ENCODE measurements at places on chromosomes 7 and 10.

DNA sequence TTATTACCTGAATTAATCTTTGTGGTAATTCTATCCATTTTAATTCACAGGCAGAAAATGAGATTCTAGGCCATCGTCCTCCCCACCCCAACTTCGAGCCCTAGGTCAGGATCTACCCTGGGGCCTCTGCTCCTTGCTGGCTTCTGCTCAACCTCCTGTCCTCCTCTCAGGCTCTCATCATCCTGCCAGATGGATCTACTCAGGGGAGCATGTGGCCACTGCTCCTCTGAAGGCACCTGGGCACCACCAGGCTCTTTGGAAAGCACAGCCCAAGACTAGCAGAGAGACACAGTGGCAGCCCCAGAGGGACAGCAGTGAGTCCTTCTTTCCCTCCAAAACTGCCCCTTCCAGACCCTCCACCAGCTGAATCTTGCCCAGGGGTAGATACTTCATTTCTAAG is 248.2 kb downstream of the TCERG1L start:
- DNase-seq: no peak

- no peak for DNase-seq
These were observed 29.8 kb downstream of the GPRIN2 start for GRCh38 chr10:46526682-46527038.

- DNase-seq: no peak
These were observed 98.9 kb upstream of the TARP start for GRCh38 chr7:38372290-38372689.

DNA sequence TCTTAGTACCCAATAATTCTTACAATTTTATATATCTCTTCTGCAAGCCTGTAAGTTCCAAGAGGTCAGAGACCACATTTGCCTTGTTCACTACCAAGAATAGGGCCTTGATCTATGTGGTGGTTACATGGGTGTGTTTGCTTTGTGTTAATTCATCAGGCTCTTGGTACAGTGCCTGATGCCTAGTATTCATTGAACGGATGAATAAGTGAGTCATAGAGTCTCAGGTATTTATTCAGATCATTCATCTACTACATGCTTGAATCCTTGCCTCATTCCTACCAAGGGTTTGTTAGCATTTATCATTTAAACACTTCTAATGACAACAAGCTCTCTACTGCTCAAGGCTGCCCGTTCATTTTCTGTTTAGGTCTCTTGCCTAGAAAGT is 11.3 kb upstream of the SGPL1 start:
- DNase-seq: no peak

GRCh38 chr10:126459878-126460481 is 71.7 kb upstream of the ADAM12 start:
- DNase-seq: no peak

GRCh38 chr10:77359287-77359691 is 278.3 kb downstream of the KCNMA1 start:
- DNase-seq: no peak

DNA sequence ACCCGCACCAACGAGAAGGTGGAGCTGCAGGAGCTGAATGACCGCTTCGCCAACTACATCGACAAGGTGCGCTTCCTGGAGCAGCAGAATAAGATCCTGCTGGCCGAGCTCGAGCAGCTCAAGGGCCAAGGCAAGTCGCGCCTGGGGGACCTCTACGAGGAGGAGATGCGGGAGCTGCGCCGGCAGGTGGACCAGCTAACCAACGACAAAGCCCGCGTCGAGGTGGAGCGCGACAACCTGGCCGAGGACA is 1.6 kb downstream of the VIM start:
- no peak for DNase-seq

- DNase-seq: peak; percentile 55
These were observed 4.0 kb upstream of the IGF2BP3 start for GRCh38 chr7:23474094-23474828.

Data from CD4-positive, alpha-beta T cell treated with Interleukin-12 subunit alpha and Interleukin-12 subunit beta, for 1 hour (primary cell).